Esophagus squamous epithelium (tissue), 5 donors: ENCODE measurements at places on chromosomes 5 and 9. TPM values are rescaled to one million over a fixed set of nuclear protein-coding genes. Genes with fewer than 3 reads are reported as not detected.

KCNN2 gene
- total RNA-seq = not detected

DNA sequence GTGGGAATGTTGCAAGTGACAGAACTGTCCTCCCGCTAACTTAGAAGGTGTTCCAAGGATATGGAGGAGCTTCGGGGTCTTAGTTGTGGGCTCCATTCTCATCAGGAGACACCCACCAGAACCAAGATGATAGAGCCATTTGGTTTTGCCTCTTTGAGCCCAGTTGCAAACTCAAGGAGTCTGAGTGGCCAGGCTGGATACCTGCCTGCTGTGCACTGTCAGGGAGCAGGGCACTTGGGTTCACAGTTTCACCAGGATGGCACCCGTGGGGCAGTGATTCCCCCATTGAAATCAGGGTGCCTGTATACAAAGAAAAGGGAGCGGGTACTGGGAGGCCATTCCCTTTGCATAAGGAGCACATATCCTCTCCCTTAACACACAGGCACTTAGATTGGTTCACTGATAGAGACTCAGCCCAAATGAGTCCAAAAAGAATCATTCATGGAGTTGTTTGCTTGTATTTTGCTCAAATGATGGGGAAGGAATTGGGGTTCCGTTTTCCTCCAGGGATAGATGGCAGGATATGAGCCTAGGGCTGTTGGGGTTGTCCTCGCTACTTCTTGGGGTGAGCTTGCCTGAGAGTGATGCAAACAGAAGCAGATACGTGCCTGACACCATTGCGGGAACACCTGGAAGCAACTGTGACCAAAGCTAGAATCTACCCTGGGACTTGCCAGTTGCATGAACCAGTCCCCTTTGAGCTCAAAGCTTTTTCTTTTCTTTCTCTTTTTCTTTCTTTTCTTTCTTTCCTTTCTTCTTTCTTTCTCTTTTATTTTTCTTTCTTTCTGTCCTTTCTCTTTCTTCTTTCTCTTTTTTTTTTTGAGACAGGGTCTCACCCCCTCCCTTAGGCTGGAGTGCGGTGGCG lies 1.3 kb upstream of the PRR7 start:
- DNase-seq = no peak

- DNase-seq = no peak
Observed at GRCh38 chr9:22210936-22211335, 201.8 kb upstream of the CDKN2B start.

GRCh38 chr5:142098931-142099330 lies 9.6 kb upstream of the NDFIP1 start:
- DNase-seq = no peak
